ENCODE measurements at places on chromosomes 1 and 21. TPM values are rescaled to one million over a fixed set of nuclear protein-coding genes. Genes with fewer than 3 reads are reported as not detected.

LY9 gene
- 4.7 TPM for total RNA-seq

DISP3 gene
- not detected for total RNA-seq

ST6GALNAC5 gene
- 9.6 TPM for total RNA-seq

CA14 gene
- not detected for total RNA-seq

TRABD2B gene
- 5.6 TPM for total RNA-seq

NECTIN4 gene
- total RNA-seq = 42.7 TPM

BNIPL gene
- total RNA-seq = 105 TPM

CFHR2 gene
- not detected for total RNA-seq

TAS1R1 gene
- not detected for total RNA-seq

SLC35F3 gene
- 0.49 TPM for total RNA-seq

CACNA1E gene
- not detected for total RNA-seq

LIN28A gene
- total RNA-seq = not detected

DNA sequence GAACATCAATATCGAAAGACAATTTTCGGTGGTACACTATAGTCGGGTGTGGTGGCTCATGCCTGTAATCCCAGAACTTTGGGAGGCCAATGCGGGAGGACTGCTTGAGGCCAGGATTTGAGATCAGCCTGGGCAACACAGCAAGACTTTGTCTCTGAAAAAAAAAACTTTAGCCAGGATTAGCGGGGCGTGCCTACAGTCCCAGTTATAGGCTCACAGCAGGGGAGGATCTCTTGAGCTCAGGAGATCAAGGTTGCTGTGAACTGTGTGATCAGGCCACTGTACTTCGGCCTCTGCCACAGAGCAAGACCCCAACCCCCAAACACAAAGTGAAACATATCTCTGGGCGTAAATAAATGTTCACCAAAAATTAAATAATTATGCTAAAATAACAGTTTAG lies 1.6 kb downstream of the TADA1 start:
- H3K27me3 ChIP-seq = no peaks in the 10 kb centered on the region
- H3K36me3 ChIP-seq = no peaks in the 10 kb centered on the region
- H3K4me3 ChIP-seq = no peak overlapping the region
- H3K4me1 ChIP-seq = peaks cover 48% of the 10 kb centered on the region

- no peak overlapping the region for H3K4me3 ChIP-seq
- peaks cover 12% of the 10 kb centered on the region for H3K4me1 ChIP-seq
- no peak for DNase-seq
- no peaks in the 10 kb centered on the region for H3K36me3 ChIP-seq
- H3K27ac ChIP-seq = no peak overlapping the region
Observed at GRCh38 chr21:45283035-45283610, 4.6 kb downstream of the POFUT2 start.

- no peaks in the 10 kb centered on the region for H3K27me3 ChIP-seq
- no peak overlapping the region for H3K27ac ChIP-seq
- no peak overlapping the region for H3K4me3 ChIP-seq
- no peak for DNase-seq
- peaks cover 8% of the 10 kb centered on the region for H3K4me1 ChIP-seq
Observed at GRCh38 chr21:41208376-41208763, 40.4 kb downstream of the BACE2 start.

- no peak overlapping the region for H3K27ac ChIP-seq
- peaks cover 7% of the 10 kb centered on the region for H3K4me1 ChIP-seq
- H3K27me3 ChIP-seq = no peaks in the 10 kb centered on the region
Observed at GRCh38 chr1:232300466-232300865, 329.5 kb downstream of the SIPA1L2 start.

GRCh38 chr1:109821221-109821669 lies 57.5 kb upstream of the EPS8L3 start:
- H3K36me3 ChIP-seq = no peaks in the 10 kb centered on the region
- peak; percentile 96 for DNase-seq
- peak overlapping the region; percentile 76 for H3K27ac ChIP-seq
- no peak overlapping the region for H3K4me3 ChIP-seq

DNA sequence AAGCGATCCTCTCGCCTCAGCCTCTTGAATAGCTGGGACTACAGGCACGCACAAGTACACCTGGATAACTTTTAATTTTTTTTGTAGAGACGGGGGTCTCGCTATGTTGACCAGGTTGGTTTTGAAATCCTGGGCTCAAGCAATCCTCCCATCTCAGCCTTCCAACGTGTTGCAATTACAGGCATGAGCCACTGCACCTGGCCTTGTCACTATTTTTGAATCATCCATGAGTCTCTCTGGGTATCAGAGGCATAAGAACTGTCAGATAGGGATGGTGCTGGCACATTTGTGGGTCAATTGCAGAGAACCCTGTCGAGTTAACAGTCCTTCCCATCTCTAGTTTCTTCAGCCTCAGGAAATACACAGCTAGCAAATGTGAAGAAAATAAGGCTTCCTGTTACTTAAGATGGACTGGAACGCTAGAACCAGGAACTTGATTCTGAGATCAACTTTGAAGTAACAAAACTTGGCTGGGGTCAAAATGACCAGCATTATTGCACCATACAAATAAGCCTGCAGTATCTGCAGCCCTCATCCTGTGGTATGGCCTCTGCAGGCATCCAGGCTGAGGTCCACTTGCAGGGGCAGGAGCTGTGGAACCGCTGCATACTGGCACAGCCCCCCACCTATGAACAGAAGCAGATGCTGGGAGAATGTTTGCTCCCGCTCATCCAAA lies 124.3 kb upstream of the GADD45A start:
- H3K36me3 ChIP-seq = no peaks in the 10 kb centered on the region
- peaks cover 62% of the 10 kb centered on the region for H3K4me1 ChIP-seq
- H3K27me3 ChIP-seq = no peaks in the 10 kb centered on the region
- no peak for DNase-seq
- H3K27ac ChIP-seq = peak overlapping the region; percentile 64
- H3K4me3 ChIP-seq = no peak overlapping the region

DNA sequence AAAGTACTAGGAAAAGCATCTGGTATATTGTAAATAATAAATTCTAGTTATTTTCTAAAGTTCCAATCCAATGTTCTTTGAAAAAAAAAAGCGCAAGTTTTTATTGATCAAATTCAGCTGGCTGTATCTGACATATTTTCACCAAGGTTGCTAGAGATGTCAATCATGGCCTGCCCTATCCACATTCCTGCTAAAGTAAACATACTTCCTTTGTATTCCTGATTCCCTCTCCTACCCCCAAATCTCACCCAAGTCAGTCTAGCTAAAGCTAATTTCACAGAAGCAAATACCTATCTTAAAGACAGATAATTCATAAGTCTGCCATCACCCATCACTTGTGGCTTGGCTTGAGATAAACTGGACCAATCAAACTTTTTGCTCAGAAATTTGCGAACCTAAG lies 21.3 kb downstream of the ANKRD13C start:
- peaks cover 12% of the 10 kb centered on the region for H3K4me1 ChIP-seq
- H3K27ac ChIP-seq = no peak overlapping the region
- no peaks in the 10 kb centered on the region for H3K36me3 ChIP-seq
- H3K27me3 ChIP-seq = no peaks in the 10 kb centered on the region

DNA sequence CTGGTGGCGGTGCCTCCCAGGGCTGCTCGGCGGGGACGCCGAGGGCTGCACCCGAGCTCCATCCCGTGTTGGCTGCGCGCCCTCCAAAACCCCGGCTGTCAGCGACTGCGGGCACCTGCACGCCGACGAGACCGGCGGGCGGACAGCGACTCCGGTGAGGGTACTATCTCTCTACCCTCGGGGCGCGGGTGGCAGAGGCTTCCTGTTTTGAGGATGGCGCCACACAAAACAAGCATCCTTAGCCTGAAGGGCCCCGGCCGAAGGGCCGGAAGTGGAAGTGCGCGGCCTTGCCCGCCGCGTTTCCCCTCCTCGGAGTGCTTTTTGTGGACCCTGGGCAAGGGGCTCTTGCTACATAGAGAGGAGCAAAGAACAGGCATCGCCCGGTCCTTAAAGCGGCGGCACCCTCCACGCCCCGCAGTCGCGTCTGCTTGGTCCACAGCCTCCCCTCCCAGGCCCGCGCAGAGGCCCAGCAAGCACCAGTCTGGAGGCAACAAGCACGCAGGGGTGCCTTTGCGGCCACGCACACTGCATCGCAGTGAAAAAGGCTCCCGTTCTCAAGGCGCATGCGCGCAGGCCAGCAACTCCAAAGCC lies 561 bp upstream of the COQ8A start:
- no peaks in the 10 kb centered on the region for H3K27me3 ChIP-seq
- peaks cover 35% of the 10 kb centered on the region for H3K4me1 ChIP-seq
- no peaks in the 10 kb centered on the region for H3K36me3 ChIP-seq
- peak overlapping the region; percentile 93 for H3K27ac ChIP-seq

- H3K4me1 ChIP-seq = no peaks in the 10 kb centered on the region
- no peaks in the 10 kb centered on the region for H3K36me3 ChIP-seq
- no peak overlapping the region for H3K27ac ChIP-seq
- DNase-seq = no peak
Observed at GRCh38 chr1:186272486-186272885, 102.6 kb downstream of the TPR start.

DNA sequence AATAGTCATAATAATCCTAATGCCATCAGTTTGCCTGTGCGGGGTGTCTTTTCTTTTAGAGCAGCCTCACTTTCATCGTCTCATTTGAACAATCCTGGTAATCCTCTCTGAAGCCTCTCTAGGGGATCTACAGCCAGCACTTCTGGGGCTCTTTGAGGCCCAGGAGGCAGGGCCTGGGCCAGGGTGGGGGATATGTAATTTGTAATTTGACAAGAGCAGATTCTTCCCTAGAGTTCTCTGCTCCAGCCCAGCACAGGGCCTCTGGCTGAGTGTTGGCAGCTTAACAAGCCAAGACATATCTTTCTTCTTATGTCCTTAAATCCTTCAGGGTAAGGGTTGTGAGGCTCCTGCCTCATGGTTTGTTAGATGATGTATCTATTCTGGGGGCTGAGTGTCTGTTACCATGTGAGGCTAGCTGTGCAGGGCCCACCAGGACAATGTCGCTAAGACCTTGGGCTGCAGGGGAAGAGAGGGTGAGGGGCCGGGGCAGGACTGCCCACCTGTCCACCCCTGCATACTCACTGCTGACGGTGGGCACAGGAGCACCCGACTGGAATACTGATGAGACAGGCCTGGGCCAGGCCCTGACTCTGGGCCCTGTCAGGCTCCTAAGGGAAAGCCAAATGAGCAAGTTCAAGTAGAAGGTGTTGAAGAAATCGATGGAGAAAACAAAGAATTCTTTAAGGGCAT lies 45.3 kb upstream of the PARP1 start:
- H3K27ac ChIP-seq = no peak overlapping the region
- no peaks in the 10 kb centered on the region for H3K36me3 ChIP-seq
- no peak for DNase-seq
- no peaks in the 10 kb centered on the region for H3K4me1 ChIP-seq
- H3K27me3 ChIP-seq = no peaks in the 10 kb centered on the region

DNA sequence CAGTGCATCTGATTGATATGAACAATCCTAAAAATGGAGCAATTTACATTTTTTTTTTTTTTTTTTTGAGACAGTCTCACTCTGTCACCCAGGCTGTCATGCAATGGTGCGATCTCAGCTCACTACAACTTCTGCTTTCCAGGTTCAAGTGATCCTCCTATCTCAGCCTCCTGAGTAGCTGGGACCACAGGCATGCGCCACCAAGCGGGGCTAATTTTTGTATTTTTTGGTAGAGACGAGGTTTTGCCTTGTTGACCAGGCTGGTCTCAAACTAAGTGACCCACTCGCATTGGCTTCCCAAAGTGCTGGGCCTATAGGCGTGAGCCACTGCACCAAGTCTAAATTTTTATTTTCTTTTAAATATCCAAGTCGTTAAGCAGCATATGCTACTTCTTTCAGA lies 109.0 kb downstream of the FAF1 start:
- H3K27ac ChIP-seq = no peak overlapping the region
- H3K4me1 ChIP-seq = no peaks in the 10 kb centered on the region
- H3K36me3 ChIP-seq = no peaks in the 10 kb centered on the region

GRCh38 chr21:45326169-45326851 lies 38.6 kb upstream of the POFUT2 start:
- no peak overlapping the region for H3K27ac ChIP-seq
- H3K4me3 ChIP-seq = no peak overlapping the region
- H3K36me3 ChIP-seq = no peaks in the 10 kb centered on the region
- no peak for DNase-seq
- H3K27me3 ChIP-seq = no peaks in the 10 kb centered on the region

DNA sequence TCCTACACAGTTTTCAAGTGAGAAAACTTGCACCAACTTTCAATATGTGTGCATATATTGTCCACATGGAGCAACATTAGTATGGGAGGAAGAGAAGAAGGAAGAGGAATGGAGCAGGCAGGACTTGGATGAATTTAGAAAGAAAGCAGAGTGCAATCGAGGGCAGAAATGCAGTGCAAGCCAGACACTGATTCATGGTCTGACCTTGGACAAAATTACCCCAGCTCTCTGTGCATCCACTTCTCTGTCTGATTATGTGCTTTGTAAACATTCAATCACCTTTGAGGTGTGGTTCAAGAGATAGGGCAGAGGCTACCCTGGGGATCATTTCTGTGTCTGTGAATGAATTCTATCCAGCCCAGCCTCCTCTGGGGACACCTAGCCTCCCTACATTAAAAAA lies 265.2 kb downstream of the TNR start:
- H3K4me3 ChIP-seq = no peak overlapping the region
- H3K27me3 ChIP-seq = no peaks in the 10 kb centered on the region
- DNase-seq = no peak
- H3K36me3 ChIP-seq = no peaks in the 10 kb centered on the region
- no peak overlapping the region for H3K27ac ChIP-seq

DNA sequence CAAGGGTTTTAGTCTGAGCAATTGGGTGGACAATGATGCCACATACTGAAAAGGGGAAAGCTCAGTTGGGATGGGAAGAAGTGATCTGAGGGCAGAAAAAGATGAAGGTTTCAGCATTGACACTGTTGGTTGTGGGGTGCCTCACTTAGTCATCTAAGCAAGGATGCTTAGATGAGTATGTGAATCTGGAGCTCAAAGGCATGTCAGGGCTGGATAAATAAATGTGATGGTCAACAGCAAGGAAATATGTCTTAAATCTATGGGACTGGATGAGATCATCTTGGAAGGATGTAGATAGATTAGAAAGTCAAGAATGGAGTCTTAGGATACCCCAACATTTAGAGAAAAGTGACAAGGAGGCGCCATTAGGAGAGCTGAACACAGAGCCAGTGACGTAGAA lies 114.6 kb downstream of the ZBTB18 start:
- H3K27me3 ChIP-seq = no peaks in the 10 kb centered on the region
- H3K27ac ChIP-seq = no peak overlapping the region
- no peaks in the 10 kb centered on the region for H3K36me3 ChIP-seq
- no peak for DNase-seq

- no peaks in the 10 kb centered on the region for H3K4me1 ChIP-seq
- H3K36me3 ChIP-seq = no peaks in the 10 kb centered on the region
Observed at GRCh38 chr1:64052777-64053176, 150.6 kb upstream of the UBE2U start.

DNA sequence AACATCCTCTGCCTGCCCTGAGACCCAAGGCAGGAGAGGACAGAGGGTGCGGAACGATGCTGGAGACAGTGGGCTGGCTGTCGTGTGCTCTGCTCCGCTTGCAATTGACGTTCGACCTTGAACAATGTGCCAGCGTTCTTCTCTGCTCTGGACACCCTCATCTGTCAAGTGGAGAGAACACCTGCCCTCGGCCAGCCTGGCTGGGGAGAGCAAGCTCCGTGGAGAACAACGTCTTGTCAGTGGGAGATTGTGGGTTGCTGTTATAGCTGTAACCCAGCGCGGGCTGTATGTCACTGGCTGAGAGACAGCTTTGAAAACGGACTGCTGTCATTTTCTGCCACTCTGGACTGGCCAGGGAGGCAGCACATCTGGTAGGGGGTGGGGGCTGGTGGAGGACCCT lies 14.7 kb downstream of the KIAA1614 start:
- no peaks in the 10 kb centered on the region for H3K36me3 ChIP-seq
- no peak overlapping the region for H3K4me3 ChIP-seq
- peaks cover 47% of the 10 kb centered on the region for H3K4me1 ChIP-seq
- no peaks in the 10 kb centered on the region for H3K27me3 ChIP-seq
- DNase-seq = no peak

GRCh38 chr1:26160527-26161414 lies 1.9 kb downstream of the FAM110D start:
- H3K27me3 ChIP-seq = peaks cover 7% of the 10 kb centered on the region
- peaks cover 14% of the 10 kb centered on the region for H3K4me1 ChIP-seq
- peak overlapping the region; percentile 10 for H3K27ac ChIP-seq
- peak overlapping the region; percentile 41 for H3K4me3 ChIP-seq
